ENCODE measurements at places on chromosomes 3 and 15.

DNA sequence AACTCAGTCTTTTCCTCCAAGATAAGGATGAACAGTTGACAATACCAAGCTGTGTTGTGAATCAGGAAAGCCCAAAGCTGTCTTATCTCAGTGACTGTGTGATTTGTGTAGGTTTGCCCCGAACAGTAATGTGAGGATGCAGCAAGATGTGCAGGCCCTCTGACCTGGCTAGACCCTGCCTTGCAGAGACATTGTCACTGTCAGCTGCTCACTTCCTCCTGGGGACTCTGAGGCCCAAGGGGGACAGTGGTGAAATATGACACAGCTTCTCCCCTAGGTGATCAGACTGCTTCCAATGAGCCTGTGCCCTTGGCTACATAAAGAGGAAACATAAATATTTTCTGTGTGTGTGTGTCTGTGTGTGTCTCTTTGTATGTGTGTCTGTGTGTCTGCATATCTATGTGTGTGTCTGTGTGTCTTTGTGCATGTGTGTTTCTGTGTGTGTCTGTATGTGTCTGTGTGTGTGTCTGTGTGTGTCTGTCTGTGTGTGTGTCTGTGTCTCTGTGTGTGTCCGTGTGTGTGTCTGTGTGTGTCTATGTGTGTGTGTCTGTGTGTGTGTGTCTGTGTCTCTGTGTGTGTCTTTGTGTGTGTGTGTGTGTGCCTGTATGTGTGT lies 21.7 kb downstream of the LRRK1 start:
- DNase-seq = no peak

DNA sequence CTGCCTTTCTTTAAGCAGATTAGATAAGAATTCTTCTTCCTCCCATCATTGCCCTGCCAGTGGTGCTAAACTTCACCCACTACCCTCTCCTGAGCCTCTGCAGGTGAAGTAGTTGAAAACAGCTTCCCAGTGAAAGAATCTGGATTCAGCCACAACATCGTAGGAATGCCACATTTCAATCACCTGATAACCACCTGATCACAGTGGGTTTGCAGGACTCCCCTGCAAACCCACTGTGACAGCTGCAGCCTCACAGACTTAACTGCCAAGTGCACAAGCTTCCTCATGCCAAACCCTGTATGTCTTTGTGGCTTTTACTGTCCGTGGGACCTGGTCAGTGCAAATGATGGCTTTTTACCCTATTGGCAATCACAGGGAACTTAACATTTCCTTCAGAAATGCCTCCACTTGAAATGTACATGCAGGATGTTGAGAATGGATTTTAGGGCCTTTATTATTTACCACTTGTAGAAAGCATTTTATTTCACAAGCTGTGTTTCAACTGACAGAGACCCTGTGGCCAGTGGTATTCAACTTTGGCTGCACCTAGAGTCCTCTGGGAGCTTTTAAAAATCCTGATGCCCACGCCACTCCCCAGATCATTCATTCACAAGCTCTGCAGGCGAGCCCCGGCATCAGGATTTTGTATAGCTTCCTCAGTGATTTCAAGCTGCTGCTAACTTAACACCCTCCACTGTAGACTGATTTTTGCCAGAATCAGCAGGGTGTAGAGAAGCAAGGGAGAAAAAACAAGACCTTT lies 49.1 kb downstream of the OXNAD1 start:
- DNase-seq = no peak

GRCh38 chr3:125261031-125261430 lies 48.5 kb upstream of the SLC12A8 start:
- DNase-seq = no peak

GRCh38 chr3:186318135-186318534 lies 43.9 kb downstream of the DGKG start:
- no peak for DNase-seq

GRCh38 chr15:33500432-33501195 lies 189.8 kb downstream of the RYR3 start:
- no peak for DNase-seq

- DNase-seq = no peak
Measured at GRCh38 chr3:182921665-182922355, 58.5 kb downstream of the DCUN1D1 start.

GRCh38 chr15:80495401-80495942 lies 91.3 kb downstream of the ARNT2 start:
- no peak for DNase-seq

DNA sequence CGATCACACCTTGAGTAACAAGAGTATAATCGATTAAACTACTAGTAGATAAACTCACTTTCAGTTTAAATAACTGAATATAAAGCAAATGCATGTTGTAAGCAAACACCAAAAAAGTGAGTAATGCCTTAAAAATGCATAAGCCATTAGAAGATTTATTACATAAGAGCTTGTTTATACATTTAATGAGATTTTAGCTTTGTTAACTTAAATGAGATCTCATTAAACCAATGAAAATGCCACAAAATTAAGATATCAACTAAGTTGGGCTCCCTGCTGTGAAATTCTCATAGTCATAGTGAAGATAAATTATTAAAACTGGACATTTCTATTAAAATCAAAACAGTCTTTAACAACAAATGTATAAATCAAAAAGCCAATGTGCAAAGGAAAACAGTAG lies 701.2 kb downstream of the NLGN1 start:
- no peak for DNase-seq

DNA sequence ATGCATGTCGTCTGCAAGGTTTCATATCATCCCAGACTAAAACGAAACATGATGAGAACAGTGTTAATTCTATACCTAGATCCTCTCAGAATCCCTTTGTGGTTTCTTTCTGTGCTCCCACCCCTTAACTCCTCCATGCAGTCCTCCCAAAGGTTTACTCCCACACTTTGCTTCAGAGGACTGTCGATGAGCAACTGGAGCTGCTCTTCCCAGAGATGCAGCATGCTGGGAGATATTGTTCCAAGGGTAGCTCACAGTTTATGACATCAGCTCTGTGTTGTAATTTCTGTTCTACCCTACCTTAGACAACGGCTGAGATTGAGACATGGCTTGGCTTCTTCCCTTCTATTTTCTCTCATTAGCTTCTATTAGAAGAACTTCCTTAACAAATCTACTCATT lies 313.0 kb upstream of the COL8A1 start:
- no peak for DNase-seq

- no peak for DNase-seq
Measured at GRCh38 chr3:46293991-46294833, 52.0 kb downstream of the CCR3 start.

Data from T-helper 2 cell (primary cell).